Activated T-helper 17 cell treated with anti-CD3 and anti-CD28 coated beads, Interleukin-2, amount 50 U/mL, for 72 hours (primary cell): ENCODE measurements at places on chromosomes 12 and 14.

- no peak for ATAC-seq
Measured at GRCh38 chr14:88729159-88729558, 63.6 kb downstream of the EML5 start.

GRCh38 chr12:110940933-110941332, 20.6 kb upstream of the MYL2 start:
- ATAC-seq = no peak

- no peak for ATAC-seq
Measured at GRCh38 chr14:71524320-71524982, 407.8 kb upstream of the RGS6 start.

- no peak for ATAC-seq
Measured at GRCh38 chr14:99809859-99810558, 16.8 kb downstream of the EML1 start.
